ENCODE measurements at places on chromosomes 11 and 22.

GRCh38 chr22:29331658-29332300, 16.3 kb upstream of the RASL10A start:
- DNase-seq = no peak

- no peak for DNase-seq
Measured at GRCh38 chr11:117627259-117627658, 169.8 kb downstream of the DSCAML1 start.

DNA sequence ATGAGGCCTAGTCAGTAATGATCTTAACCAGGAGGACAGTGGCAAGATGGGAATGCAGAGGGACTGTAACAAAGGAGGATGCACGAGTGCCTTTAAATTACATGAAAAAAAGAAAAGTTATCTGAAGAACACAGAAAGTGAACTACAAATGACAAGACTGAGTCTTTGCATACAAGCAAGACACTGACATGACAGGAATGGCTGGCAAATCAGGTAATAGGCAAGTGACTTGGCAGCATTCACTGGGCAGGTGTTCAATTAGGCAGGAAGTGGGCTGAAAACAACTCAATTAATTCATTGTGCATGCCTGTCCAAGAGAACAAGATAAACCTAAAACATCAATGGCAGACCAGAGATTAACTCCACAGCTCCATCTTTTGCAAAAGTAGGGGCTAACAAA, 24.0 kb downstream of the SMCO4 start:
- DNase-seq = peak; percentile 77

- peak; percentile 68 for DNase-seq
Measured at GRCh38 chr22:41828516-41828915, 4.4 kb upstream of the SREBF2 start.

GRCh38 chr22:29786031-29786430, 18.9 kb downstream of the UQCR10 start:
- peak; percentile 39 for DNase-seq

GRCh38 chr11:33410086-33410765, 153.0 kb downstream of the HIPK3 start:
- DNase-seq = no peak

DNA sequence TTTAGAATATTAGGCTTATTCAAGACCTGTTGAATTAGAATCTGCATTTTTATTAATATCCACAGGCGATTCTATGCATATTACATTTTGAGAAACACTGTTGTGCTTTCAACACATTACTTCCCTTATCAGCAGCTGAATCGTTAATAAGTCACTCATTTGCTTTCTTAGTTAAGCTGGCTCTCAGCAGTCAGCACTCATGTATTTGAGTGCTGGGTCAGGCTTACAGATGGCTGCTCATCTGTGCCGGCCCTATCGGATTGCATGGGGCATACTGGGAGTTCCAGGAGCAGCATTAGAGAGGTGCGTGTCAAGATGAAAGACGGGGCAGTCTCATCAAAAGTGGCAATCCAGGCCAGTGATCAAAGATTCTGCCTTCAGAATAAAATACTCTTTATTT, 10.8 kb upstream of the OR51L1 start:
- DNase-seq = no peak

DNA sequence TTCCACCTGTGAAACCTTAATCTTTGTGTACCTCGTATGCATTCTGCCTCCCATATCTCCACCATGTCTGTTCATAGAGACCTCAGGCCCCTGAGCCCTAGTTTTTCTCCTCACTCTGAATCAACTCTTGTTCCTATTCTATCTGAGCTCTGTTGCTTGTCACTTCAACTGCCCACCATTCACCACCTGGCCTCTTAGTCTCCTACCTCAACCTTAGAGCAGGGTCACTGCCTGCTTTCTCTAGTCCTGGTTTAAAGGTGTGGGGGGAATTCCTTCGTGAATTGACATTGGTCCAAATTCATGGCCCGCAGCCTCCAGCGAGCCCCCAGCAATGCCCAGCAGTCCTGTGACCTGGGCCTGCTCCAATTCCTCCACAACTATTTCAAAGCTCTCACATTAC, 39.4 kb upstream of the TUB start:
- no peak for DNase-seq

GRCh38 chr11:64348383-64349024, 8.5 kb downstream of the CCDC88B start:
- no peak for DNase-seq

GRCh38 chr11:16924826-16925560, 89.2 kb downstream of the PLEKHA7 start:
- no peak for DNase-seq

GRCh38 chr11:96704847-96705246, 315.0 kb downstream of the JRKL start:
- DNase-seq = no peak

GRCh38 chr11:41522899-41523672, 63.6 kb upstream of the LRRC4C start:
- no peak for DNase-seq

DNA sequence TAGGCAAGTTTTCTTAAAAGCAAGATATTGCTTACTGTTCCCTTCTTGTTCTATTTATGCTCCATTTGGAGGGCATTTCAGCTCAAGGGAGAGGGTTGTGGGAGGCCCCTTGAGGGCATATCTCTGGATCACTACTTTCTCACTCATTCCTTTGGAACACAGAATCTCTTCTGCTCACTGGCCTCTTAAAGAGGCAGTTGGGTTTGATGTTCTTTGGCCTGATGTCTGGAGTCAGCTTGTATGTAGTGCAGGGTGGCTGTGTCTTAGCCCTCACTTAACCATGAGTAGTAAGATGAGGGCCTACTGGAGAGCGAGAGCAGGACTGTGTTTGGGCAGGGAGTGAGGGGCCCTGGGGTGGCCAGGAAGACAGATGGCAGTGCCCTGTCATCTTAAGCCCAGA, 3.6 kb downstream of the INCENP start:
- DNase-seq = no peak

DNA sequence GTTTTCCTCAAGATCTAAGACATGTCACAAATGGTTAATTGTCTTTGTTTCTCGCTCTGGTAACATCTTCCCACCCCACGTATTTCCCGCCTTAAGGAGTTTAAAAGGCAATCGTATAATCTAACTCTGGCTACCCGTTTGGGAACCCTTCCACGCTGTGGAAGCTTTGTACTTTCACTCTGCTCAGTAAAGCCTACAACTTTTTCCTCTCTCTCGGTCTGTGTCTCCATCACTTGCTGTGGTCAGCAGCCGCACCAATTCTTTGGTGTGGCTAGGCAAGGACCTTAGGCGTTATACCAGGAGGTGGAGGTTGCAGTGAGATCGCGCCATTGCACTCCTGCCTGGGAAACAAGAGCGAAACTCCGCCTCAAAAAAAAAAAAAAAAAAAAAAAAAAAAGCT, 1430.1 kb downstream of the LRRC4C start:
- DNase-seq = no peak

- no peak for DNase-seq
Measured at GRCh38 chr11:132809070-132809469, 723.2 kb downstream of the OPCML start.

DNA sequence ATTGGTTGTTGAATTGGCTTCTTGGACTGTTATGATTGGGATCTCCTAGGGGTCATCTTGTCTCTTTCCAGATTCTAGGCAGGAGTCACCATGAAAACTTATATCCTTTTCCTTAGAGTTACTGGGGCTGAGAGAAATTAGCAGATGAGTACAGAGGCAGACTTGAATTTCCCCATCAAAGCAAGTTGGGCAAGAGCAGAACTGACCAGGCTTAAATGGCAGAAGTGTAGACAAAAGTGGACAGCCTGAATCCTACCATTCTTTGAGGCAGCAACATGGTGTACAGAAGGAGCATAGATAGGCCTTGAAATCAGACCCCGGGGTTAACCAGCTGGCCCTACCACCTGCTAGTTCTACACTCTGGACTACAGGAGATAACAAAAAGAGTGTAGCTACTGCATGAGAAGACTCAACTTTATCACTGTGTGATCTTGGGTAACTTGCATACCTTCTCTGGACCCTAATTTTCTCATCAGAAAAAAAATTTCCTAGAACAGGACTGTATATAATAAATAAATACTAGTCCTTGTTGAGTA, 427.4 kb upstream of the CADM1 start:
- no peak for DNase-seq

- no peak for DNase-seq
Measured at GRCh38 chr11:86013713-86014112, 55.2 kb downstream of the PICALM start.

- DNase-seq = no peak
Measured at GRCh38 chr11:66962247-66962646, 4.1 kb upstream of the PC start.

DNA sequence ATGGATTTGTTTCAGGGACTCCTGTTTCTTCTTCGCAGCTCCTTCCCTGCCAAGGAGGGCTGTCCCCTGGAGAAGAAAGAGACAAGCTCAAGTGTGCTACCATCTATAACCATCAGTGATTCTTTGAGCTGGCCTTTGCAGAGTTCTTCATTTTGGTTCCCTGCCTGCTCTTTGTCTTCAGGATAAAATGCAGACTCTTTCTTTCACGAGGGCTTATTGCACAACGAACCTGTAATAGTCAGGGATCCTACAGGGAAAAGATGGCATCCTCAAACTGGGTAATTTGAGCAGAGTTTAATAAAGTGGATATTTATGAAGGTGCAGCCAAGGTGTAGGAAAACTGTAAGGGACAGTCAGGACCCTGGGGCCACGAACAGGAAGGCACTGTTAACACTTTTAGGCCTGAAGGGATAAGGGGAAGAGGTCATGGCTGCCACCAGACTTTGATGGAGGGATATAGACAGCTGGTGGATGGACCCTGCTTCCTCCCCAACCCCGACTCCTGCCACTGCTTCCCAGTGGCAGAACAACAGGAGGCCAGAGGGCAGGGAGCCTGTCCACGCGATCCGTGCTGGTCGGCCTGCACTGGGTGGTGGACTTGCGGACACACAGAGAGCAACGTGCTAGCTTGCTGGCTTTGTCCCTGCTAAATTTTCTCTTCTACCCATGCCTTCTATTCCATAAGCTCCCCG, 767.0 kb downstream of the NTM start:
- no peak for DNase-seq

DNA sequence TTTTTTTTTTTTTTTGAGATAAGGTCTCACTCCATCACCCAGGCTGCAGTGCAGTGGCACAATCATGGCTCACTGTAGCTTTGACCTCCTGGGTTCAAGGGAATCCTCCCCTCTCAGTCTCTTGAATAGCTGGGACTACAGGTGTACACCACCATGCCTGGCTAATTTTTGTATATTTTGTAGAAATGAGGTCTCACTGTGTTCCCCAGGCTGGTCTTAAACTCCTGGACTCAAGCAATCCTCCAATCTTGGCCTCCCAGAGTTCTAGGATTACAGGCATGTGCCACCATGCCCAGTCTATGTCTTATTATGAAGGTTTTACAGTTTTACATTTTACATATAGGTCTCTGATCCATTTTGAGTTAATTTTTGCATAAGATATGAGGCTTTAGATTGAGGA, 20.4 kb upstream of the MAPK1 start:
- no peak for DNase-seq

GRCh38 chr22:30695871-30696655, 1.4 kb downstream of the OSBP2 start:
- no peak for DNase-seq

DNA sequence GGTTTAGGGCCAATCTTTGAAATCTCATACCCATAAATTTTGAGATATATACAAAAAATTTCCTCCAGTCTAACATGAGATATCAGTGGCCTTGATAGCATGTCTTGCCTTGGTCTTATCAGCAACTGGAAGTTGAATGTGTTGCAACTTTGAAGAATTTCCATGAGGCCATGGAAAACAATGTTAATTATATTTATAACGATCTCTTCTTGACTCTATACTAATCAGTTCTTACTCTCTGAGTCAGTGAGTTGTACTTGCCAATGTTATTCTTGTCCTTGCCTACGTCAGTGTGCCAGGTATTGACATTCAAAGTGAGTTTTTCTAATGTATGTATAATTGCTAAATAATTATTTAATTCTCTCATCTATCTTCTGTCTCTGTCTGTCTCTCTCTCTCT, 535.1 kb downstream of the KCNA4 start:
- no peak for DNase-seq

GRCh38 chr11:129946256-129946655, 50.9 kb upstream of the NFRKB start:
- DNase-seq = no peak

- no peak for DNase-seq
Measured at GRCh38 chr11:60835534-60835846, 6.4 kb upstream of the CCDC86 start.

DNA sequence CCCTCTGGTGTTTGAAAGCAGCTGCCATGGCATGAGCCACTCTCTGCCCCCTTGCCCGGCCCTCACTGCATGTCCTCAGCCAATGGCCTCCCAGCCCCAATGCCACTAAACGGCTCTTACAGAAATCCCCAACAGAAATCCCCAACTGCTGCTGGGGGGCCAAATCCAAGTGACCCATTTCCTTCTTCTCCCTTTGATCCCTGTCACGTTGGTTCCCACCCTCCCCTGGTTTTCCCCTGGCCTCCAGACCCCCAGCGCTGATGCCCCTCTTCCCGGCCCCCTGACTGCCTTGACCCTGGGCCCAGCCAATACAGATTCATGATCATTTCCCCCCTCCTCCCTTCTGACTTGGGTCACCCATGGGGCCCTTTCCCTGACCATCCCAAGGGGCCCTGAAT, 30.9 kb downstream of the IGLL1 start:
- DNase-seq = no peak

DNA sequence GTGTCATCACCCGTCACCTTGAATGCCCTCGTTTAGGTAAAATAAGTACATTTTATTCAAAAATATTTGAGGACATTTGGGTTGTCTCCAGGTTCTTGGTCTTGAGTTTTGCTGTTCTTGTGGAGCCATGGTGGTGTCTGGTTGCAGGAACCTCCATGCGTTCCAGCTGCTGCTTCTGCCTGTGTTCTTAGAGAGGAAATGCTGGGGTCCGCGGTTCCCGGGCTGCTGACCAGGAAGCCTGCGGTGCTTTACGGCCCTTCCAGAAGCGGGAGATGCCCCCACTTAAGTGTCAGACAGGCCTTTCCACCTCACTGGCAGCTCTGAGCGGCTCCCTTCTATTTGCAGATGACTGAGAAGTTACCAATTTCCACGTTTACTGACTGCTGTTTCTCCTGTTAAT, 66.8 kb downstream of the LRP5 start:
- DNase-seq = no peak

DNA sequence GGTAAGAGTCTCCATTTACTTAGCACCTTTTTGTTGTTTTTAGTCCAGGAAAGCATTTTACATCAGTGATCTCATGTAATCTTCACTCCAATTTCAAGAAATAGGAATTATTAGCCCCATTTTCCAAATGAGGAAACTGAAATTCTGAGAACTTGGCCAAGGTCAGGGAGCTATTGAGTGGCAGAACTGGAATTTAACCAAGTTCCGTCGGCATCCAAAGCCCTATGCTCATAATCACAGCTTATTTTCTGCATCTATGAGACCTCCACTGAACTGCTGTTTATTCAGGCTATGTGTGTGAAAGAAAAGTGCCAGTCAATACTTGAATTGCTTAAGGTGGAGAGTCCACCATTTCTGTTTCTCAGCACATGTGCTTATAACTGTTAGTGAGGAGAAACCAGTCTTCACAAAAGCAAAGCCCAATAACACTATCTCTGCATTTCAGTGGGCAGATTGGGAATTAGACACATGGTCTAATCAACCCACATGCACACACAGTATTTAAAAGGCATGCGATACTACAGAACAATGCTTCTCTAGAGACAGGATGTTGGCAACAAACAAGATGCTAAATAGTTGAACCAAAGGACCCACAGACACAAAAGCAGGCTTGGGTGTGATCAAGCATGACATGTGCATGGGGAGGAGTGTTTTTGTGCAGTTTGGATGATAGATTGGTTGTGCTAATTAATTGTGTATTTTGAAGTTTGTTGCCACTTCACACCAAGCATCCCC, 780.6 kb downstream of the OPCML start:
- no peak for DNase-seq

GRCh38 chr11:44927174-44927661, 23.5 kb downstream of the TP53I11 start:
- DNase-seq = peak; percentile 73
